Epithelial cell of esophagus (primary cell): ENCODE measurements at places on chromosomes 16 and 17.

DNA sequence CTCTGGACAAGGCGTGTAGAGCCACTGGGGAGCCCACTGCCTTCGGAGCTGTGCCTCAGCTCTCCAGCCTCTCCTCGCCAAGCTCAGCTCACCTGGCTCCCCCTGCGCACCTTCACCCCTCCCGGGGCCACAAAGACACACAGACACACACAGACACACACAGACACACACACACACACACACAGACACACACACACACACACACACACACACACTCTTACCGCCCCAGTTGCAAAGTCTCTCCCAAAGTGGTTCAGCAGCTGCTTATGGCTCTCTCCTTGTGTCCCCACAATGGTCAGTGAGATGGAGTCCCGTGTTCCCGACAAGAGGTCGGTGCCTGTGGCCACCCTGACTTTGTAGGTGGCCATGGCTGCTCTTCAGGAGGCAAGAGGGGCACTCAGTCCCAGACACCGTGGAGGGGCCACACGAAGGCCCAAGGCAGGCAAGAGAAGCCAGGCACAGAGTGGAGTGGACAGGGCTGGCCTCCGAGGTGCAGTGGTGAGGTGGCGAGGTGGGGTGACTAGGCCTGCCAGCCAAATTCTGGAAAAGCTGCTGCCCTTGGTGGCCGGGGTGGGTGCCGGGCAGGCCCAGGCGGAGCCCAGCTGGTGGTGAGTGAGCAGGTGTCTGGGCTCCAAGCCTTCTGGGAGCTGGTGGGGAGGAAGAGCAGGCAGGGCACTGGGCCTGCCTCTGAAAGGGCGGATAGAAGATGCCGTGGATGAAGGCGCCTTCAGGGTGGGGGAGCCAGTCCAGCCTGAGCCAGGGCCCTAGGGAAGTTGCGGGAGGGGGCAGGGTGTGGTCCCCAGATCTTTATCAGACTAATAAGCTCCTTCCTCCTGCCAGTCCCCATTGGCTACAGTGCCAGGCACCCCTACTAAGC lies at the start of gene ALOX12B:
TSS of gene ALOX12B (minus strand) at position 642 of the 877 bp plus-strand sequence. CDS start at position 368, 274 bp downstream.
- DNase-seq, result no peak

- DNase-seq, result no peak
Observed at GRCh38 chr16:14013145-14013570, 58.0 kb upstream of the MRTFB start.

- no peak for DNase-seq
Observed at GRCh38 chr17:68384471-68384870, 72.8 kb downstream of the WIPI1 start.

- no peak for DNase-seq
Observed at GRCh38 chr16:70648606-70649005, 2.2 kb downstream of the IL34 start.

DNA sequence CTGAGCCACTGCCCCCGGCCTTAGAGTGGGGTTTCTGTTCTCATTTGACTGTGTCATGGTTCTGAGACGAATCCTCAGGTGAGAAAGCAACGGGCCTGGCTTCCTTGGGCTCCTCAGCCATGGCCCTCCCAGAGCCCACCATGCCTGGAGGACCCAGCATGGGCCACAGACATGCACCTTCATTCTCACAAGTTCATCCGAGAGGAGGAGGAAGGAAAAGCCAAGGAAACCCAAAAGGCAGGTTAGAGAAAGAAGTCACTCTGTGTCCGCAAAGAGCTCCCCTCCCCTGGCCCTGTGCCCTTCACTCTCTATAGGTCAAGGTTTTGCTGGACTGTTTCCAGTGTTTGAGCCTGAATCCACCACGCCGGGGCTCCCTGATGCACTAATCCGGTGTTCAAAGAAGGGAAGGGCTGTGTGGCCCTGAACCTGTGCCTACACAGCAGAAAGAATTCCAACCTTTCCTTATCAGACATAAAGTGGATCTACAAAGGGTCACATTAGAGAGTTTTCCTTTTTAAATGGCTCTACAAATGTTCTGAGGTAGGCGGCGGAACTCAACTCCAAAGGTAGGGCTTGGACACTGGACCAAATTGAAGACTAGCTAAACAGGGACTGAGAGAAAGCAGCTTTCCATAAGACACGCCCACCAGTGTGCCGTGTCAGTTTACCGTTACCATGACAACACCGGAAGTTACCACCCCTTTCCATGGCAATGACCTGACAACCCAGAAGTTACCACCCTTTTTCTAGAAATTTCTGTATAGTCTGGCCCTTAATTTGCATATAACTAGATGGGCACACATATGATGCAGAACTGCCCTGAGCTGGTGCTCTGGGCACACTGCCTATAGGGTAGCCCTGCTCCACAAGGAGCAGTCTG lies 15.9 kb upstream of the PECAM1 start:
- DNase-seq, result peak; percentile 13

DNA sequence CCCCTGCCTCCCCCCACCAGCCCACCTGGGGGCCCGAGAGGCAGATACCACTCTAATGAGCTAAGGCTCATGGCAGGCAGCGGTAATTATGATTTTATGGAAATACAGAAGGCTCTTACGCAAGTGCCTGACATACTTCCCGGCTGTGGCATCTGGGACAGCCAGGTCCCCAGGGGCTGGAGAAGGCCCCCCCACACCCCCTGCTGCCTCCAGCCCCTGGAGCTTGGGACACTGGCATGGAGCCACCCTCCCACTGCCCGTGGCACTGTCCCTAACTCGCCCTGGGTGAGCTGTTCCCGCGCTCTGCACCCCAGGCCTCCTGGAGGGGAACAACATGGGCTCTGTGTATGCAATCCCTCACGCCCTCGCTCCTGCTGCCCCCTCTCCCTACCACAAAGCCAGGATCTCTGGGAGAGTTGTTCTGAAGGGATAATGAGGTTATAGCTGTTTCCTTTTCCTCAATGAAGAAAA lies 5.4 kb upstream of the STAC2 start:
- DNase-seq, result no peak

DNA sequence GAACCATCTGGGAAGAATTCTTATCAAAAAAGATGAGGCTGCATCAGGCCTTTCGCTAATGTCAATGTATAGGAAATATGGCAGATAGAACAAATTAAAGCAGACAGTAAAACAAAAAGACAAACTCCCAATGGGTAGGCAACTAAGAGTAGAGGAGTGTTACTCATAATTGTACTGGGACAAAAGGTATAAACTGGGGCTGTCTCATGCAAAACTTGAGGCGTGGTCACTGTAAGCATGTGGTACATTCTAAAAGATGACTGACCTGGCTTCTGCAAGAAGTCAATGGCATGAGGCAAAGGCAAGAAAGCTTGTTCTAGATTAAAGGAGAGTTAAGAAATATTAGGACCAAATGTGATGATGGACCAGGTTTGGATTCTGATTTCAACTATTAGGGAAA lies 26.7 kb downstream of the SMIM36 start:
- peak; percentile 42 for DNase-seq

DNA sequence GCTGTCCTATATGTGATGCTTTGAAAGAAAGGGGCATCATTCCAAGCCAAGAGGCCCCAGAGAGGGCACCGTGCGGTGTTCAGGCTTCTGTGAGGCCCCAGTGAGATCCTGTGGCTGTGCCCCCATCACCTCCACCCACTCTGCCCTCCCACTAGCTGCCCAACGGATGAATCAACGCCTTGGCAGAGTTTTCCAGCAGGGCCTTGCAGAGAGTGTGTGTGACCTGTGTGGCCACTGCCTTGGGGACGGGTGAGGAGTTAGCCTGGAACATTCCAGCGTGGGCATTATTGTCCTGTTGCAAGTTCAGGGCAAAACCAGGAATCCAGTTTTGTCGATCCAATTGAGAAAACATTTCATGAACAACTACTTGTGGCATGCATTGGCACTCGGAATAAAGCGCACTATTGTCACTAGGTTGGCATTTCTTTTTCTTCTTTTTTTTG lies 53.7 kb downstream of the SF3B3 start:
- peak; percentile 38 for DNase-seq

DNA sequence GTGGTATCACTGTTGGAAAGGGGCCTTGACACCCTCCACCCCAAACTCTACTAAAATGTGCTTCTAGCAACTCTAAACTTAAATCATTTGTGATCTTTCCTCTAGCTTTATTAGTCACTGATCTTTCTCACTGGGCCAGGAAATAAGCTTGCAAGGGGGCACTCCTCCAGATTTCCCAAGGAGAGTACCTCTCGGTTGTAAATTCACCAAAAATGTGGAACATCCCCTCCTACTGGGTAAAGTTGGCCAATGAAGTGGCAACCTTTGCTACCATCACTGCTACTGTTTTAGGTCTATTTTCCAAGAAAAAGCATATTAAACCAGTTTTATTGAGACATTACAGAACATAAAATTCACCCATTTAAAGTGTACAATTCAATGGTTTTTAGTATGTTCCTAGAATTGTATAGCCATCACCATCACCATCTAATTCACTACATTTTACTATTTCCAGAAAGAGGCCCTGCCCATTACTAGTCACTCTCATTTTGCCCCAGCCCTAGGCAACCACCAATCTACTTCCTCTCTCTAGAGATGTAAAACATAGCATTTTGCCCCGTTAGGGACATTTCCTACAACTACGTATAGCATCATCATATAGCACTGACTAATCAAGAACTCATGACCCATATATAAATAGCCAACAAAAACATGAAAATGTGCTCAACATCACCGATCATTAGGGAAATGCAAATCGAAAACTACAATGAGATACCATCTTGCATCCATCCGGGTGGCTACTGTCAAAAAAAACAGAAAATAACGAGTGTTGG lies 44.6 kb upstream of the ADCY9 start:
- DNase-seq, result no peak

DNA sequence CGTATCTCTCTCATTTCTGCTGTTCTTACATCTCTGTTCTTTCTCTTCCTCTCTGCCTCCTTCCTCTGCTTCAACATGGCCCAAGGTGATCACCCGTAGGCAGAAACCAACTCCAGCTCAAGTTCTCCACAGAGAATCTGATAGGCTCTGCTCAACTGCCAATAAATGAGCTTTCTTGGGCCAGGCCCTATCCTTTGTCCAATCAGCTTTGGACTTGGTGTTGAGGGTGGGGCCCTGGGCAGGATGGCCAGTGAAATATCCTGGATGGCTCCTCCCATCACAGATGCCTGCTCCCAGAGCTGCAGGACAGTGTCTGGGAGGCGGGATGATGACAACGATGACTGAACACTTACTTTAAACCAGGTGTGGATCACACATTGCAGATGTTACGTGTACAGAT lies 17.4 kb upstream of the BRD7 start:
- DNase-seq, result no peak

GRCh38 chr16:84013787-84014569 lies 28.6 kb downstream of the SLC38A8 start:
- DNase-seq, result peak; percentile 95

DNA sequence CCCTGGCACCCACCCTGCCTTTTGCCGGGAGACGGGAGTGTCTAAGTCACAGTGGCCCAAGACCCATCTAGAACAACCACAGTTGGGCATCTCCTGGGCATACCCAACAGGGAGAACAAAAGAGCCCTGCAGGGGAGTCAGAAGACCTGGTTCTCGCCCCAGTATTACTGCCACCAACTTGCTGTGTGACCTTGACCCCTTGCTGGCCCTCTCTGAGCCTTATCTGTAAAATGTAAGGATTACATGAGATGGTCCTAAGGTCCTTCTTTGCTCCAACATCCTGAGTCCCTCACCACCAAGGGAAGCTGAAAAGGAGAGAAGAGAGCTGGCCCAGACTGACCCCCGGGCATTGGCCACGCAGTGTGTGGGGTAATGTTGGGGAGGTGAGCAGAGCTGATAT lies 119.0 kb downstream of the CCT6B start:
- DNase-seq, result no peak

- peak; percentile 83 for DNase-seq
Observed at GRCh38 chr16:66357523-66357928, 9.0 kb upstream of the CDH5 start.

GRCh38 chr16:79449067-79449769 lies 151.3 kb downstream of the MAF start:
- DNase-seq, result no peak

GRCh38 chr17:41624208-41625101 lies at the start of gene KRT17:
Gene KRT17 (minus strand): TSS chr17:41624575. CDS start chr17:41624509, 66 bp downstream.
- peak; percentile 100 for DNase-seq

DNA sequence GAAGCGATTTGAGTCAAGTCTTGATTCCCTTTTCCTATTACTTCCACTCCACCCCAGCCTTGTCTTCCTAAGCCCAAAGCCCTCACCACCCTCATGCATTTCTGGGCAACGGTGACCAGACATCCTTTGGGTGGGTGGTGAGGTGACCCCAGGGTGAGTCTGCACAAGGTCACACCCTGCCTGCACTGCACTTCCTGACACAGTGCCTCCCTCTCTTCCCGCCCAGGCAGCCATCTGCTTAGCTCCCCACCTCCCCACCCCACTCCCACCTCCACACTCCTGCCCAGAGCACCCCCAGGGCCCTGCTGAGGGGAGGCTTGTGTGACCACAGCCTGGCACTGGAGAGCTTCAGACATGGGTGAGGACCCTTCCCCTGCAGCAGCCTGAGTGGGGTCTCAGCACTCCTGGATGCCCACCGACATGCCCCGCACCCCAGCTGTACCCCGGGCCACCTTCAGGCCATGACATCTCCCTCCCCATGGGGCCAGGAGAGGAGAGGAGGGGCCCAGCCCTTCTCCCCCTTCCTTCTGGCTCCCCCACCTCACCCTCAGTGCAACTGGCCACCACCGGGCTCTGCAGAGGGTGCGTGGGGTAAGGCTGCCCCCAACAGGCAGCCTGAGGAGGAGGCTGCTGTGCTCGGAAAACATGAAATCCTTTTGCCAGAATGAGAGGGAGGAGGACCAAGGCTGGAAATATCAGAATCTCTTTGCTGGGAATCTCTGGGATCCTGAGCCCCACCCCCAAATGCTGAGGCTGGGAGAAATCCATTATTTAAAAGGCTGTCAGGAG lies 68.6 kb downstream of the CCT6B start:
- DNase-seq, result no peak

DNA sequence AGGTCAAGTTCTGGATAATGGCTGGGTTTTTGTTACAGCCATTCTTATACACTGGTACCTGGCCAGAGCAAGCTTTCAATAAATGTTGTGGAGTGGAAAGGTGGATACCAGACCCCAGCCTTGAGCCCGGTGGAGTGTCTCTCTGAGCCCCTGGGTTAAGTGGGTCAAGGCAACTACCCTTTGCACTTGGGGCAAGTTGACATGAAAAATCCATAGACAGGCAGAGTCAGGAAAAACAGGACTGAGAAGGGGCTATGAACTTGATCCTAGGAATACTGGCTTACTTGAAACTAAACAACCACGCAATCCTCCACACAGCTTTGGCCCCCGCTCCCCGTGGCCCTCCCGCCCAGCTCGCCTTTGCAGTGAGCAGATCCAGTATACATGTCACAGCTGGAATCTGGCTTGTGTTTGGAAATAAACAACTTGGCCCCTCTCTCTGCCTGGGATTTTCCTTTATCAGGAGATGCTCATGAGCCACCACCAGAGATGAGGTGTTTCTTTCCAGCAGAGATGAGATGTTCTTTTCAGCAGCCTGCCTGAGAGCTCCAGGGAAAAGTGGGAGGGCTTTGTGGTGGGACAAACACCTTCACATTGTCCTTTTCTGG lies 65.9 kb downstream of the KSR1 start:
- DNase-seq, result no peak

GRCh38 chr17:40870136-40870535 lies 3.1 kb upstream of the KRT12 start:
- no peak for DNase-seq

- DNase-seq, result no peak
Observed at GRCh38 chr16:29756654-29757053, 10.9 kb upstream of the C16orf54 start.
